ENCODE measurements at places on chromosomes 11 and 22.

DNA sequence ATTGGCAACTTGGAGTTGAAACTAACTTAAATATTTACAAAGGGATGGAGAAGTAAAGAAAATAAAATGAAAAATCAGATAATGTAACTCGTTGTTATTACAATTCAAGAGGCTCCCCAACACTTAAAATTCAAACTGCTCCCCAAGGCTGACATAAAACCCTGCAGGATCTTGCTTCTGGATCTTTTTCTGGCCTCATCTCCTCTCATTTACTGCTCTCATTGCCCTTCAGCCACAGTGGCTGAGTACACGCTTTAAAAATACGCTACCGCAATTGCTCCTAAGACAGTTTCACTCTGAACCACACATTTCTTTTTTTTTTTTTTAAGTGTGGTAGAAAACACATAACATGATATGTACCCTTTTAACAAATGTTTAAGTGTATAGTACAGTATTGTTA lies 718.1 kb upstream of the ANO3 start:
- DNase-seq: no peak

GRCh38 chr11:8788616-8789015 lies 106.0 kb downstream of the RPL27A start:
- DNase-seq: no peak

DNA sequence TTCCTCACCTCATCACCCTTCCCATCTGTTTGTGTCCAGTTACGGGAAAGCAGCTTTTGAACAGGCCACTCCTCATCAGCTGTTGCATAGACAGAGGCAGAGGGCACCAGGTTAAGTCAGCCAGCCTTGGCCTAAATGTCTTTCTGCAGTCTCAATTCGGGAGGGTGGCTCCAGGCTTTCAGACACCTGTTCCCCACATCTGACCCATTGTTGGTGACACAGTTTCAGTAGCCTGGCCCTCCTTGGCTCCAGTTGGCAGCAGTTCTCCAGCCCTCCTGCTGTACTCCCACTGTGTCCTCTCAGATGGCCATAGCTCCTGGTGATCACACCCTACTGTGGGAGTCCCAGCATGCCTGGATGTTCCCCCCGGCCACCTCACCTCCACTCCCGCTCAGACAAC lies 70.8 kb upstream of the MYOD1 start:
- DNase-seq: no peak

DNA sequence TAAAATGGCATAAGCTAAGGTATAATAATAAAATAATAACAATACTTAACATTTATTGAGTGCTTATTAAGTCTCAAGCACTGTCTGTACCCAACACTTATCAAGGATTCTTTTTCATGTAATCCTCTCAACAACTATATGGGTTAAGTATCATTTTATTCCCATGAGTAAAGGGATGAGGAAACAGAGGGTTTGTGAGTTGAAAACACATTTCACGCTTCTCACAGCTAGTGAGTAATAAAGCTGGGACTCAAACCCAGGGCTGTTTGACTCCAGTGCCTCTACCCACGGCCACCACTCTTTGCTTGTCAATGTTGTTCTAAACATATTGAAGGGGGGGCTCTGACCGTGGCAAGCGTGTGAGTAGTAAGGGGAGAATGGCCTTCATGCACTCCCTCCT lies 8.7 kb downstream of the CD3E start:
- DNase-seq: no peak

DNA sequence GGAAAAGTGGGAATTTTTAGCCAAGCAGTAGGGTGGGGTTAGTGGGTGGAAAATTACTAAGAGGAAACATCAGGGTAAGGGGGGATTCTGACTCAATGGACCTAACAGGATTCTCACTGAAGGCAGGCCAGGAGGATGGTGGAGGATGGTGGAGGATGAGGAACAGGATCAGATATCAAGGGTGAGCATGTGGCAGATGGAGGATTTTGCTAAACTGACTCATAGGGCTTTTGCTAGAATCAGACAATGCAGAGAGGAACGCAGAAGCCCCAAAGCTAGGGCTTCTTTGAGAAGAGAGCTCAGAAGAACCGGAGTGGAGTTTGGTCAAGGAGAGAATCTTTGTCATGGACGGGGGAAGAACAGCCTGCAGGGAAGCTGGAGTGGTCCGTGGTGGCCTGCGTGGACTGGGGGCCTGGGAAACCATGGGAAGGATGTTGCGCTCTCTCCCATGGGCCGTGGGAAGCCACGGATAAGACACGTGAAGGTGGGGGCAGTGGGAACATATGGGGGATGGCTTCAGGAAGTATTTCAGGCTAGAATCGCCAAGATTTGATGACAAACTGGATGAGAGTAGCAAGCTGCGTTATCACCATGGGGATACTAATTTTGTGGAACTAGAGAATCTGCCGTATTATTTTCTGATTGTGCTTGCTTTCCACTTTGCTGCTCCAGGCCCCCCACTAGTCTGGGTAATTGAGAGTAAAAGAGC lies 165.2 kb downstream of the LDLRAD3 start:
- no peak for DNase-seq
